ENCODE measurements at places on chromosomes 4 and X.

DNA sequence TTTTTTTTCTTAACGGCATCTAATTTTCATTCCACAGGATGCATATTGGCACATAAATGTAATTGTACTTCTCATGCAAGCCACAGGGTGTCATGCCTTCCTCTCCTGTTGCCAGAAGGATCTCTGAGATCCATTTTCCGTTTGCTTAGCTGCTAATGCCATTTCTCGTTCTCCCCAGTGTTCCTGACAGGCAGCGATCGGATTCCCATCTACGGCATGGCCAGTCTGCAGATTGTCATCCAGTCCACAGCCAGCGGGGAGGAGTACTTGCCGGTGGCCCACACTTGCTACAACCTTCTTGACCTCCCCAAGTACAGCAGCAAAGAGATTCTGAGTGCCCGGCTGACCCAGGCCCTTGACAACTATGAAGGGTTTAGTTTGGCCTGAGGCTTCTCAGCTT lies 8.9 kb upstream of the NAP1L5 start:
- no peak for DNase-seq

DNA sequence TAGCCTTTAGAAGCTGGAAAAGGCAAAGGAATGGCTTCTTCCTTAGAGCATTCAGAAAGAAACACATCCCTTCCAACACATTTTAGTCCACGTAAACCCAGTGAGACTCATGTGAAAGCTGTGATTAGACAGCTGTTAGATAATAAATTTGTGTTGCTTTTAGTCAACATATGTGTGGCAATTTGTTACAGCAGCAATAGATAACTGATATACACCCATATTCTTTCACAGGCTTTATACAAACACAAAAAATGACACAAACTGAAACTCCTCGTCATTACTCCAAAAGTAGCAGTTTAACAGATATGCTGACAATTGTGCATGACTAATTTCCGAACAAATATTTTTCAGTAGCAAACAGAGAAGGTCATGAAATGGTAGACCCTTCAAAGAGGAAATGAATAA lies 65.3 kb downstream of the ANTXR2 start:
- no peak for DNase-seq

- DNase-seq, result no peak
Measured at GRCh38 chr4:58566260-58566659, 1456.1 kb upstream of the IGFBP7 start.

- no peak for DNase-seq
Measured at GRCh38 chr4:179116011-179116410, 1673.8 kb upstream of the AGA start.

- DNase-seq, result no peak
Measured at GRCh38 chrX:30794497-30794896, 94.6 kb downstream of the TAB3 start.

GRCh38 chr4:74021601-74022000 lies 16.9 kb downstream of the CXCL3 start:
- no peak for DNase-seq

- no peak for DNase-seq
Measured at GRCh38 chr4:24002330-24002966, 112.6 kb upstream of the PPARGC1A start.

GRCh38 chrX:57655065-57655464 lies 25.0 kb downstream of the NLRP2B start:
- DNase-seq, result no peak

DNA sequence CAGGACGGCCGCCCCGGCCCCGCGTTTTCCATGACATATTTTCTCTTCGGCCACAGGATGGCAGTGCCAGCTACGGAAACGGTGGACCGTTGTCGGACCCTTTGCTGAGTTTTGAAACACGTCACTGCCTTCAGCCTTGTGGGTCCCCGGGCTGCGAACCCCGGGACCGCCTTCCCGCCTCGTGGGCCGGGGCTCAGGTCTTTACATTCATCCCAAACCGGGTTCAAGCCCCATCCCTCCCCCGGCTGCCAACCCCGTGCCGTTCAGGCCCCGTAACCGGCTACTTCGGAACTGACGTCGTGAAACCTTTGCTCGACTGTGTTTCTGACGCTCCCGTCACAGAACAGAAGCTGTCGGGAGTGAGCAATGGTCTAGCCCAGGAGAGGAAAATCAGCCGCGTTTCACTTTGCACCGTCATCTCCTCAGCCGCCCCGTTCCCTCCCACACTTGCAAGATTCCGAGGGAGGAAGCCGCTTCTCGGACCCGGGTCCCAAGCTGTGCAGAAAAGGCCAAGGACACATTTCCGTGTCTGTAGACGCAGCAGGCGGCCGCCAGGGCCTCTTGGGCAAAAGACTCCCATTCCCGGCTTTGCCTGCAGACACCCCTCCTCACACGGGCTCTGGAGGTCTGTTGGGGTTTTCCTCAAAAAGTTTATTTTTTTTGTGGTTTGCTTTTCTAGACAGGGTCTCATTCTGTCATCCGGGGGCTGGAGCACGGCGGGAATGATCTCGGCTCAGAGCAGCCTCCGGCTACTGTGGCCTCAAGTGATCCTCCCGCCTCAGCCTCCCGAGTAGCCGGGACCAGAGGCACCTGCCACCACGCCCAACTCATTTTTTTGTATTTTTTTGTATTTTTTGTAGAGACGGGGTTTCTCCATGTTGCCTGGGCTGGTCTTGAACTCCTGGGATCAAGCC lies 41.4 kb upstream of the PPP2R3B start:
- DNase-seq, result no peak

- DNase-seq, result no peak
Measured at GRCh38 chr4:107278791-107279483, 242.8 kb upstream of the DKK2 start.

GRCh38 chr4:162985131-162985530 lies 181.6 kb downstream of the NAF1 start:
- DNase-seq, result no peak

DNA sequence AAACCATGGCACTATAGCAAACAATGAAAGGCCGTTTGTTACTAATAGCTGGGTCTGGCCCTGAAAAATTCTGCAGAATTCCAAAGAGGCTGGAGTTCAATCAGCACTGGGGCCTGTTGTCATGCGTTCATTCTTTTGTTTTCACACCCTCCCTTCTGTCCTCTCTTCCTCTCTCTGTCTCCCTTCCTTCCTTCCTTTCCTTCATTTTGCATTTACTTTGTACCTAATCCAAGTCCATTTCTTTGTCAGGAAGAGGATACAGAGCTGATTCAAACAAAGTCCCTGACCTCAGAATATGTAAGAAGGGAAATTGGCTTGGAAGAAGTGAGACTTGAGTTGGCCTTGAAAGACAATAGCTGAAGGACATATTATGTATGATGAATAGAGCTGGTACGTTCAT lies 119.6 kb upstream of the LDB2 start:
- DNase-seq, result no peak

DNA sequence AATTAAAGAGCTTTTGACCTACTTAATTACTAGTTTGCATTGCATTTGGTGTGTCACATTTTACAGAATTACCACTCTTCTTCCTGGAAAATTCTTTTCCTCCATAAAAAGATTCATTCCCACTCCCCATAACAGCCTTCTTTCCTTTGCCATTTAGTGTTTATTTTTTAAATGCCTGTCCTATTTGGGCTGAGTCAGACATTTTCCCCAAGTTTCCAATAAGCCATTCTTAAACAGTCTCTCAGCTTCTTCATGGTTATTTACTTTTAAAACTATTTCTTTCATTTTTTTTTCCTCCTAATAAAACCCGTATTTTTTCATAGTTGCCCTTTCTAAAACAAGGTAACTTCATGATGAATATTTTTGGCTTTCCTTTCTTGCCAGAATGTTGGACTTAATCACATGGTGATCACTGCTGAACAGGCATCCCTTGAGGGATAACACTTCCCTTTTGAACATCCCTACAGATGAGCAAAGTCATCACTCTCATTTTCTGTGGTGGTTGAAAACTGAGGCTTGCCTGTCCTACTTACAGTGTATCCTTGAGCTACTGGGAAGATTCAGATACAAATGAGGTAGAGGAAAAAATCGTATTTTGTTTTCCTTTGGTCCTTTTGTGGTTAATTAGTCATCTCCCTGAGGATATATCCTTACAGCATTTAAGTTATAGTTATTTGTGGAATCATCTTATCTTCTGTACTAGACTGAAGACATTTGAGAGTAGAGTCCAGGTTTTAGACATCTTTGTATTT lies 520.5 kb upstream of the NR3C2 start:
- no peak for DNase-seq

- DNase-seq, result no peak
Measured at GRCh38 chr4:169399976-169400767, 129.4 kb upstream of the SH3RF1 start.

DNA sequence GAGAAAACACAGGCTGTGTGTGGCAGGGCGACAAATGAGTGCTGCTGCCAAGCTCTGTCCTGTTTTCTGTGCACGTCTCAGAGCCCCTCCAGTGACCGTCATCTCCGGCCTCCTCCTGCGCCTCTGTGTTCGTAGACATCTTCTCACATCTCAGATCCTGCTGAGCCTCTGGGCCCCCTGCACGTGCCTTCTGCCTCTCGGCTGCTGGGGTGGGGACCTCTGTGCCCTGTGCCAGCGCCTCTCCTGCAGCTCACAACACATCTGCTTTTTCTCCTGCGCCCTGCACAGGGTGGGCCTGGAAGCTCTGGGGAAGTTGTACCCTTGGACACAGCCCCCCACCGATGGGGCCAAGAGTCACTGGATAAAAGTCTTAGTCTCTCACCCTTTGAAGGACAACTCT lies 2.4 kb upstream of the CTAG2 start:
- DNase-seq, result no peak

DNA sequence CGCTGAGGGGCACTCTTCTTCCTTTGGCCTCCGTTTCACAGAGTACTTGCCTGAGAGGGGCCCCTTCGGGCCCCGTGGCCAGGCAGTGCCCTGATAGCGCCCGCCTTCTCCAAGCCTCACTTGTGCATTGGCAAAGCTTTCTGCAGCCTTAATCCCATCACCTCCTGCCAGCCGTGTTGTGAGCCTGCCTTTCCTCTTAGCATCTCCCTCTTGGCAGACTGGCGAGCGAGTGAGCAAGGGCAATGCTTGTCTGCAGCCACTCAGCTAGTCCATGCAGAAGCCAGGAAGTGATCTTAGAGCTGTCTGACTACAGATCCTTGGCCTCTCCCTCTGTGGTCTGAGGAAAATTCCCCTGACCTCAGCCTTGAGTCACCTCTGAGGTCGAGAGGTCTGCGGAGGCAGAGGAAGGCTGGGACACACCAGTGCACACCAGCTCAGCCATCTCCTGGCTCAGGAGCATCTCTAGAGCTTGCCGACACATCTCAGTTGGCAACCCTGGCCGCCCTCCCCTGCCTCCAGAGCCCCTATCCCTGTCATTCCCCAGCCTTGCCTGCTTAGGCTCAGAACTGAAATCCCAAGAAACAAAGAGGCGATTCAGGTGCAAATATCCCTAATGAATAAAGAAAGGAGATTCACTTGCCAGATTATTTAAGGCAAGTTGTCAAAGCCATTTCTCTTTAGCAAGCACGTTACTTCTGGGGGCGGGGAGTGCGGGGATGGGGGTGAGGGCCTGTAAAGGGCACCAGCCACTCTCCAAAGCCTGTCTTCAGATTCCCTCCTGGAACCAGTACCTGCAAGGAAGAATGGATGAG lies 143.5 kb upstream of the MAMLD1 start:
- no peak for DNase-seq

- DNase-seq, result no peak
Measured at GRCh38 chr4:187544461-187545053, 451.0 kb upstream of the ZFP42 start.

DNA sequence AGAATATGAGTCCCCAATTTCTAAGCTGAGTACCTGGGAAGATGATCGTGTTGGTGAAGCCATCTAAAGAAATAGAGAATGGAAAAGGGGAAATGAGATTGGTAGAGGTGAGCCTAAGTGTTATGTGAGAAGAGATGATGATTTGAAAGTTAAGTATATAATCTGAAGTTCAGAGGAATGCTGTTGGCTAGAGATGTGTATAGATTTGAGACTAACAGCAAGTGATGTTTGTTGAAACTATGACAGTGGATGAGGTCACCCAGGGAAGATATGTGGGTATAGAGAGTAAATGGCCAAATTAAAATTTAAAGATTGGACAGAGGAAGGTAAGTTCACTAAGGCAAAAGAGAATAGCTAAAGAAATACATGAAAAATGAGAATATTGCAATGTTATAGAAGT lies 324.2 kb downstream of the MAPK10 start:
- DNase-seq, result no peak

GRCh38 chr4:1469043-1469442 lies 62.8 kb upstream of the NKX1-1 start:
- no peak for DNase-seq

DNA sequence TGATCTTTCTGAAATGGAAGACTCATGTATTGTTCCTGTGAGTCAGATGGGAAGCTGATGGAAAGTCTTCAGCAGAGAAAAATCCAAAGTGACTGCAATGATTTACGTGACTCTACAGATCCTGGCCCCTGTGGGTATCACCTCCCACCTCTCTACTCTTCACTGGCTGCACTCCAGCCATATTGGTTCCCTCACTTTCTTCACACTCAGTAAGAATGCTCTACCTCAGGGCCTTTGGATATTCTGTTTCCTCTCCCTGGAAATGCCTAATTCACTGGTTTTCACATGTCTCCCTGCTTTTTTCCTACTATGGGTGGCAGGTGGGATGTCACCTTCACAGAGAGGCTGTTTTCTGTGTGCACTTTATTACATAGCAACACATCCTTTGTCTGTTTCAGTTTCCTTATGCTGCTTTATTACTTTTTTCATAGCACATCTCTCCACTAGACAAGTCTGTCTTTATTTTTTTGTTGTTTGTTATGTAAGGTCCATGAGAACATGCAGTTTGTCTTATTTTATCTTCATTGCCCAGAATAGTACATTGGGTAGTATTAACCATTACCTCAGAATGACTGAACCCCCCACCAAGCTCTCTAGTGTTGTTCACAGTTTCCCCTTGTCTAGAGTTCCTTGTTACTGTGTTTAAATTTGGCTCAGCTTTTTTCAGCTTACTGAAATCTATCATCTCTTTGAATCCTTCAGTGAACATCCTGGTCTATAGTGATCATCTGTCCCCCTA lies 57.6 kb upstream of the CLNK start:
- no peak for DNase-seq

DNA sequence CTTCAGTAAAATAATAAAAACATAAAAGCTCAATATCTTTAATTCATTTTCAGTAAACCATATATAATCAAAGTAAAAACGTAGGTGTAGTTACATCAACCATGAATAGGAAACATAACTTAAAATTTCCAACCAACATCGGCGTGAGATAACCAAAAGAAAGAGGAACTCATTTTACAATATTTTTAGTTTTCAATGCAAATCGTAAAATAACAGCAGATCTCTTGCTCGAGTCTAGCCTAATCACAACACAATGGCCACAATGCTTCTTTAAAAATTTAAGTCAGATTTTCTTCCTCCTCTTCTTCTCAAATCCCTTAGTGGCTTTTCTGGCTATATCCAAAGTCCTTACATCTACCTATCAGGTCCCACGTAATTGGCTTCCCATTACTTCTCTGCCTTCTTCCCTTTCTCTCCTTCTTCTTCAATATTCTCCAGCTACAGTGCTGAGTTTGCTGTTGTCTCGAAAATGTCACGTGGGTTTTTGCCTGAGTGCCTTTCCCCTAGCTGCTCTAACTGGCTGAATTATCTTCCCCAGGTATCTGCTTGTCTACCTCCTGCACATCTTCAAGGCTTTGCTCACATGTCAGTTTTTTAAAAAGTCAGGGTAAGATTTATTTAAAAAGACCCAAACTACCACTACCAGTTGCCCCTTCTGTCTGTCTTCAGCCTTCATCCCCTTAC lies 90.9 kb upstream of the BANK1 start:
- DNase-seq, result no peak

GRCh38 chrX:128365492-128365891 lies 313.3 kb upstream of the ACTRT1 start:
- no peak for DNase-seq

Measured in activated naive CD4-positive, alpha-beta T cell treated with Interleukin-2 at 50 U/mL for 16 hours (primary cell).